ENCODE measurements at places on chromosomes 7 and 10. TPM values are rescaled to one million over a fixed set of nuclear protein-coding genes. Genes with fewer than 3 reads are reported as not detected.

FAM25G gene
- 1.2 TPM for total RNA-seq

CRYGN gene
- total RNA-seq: 1.2 TPM

MALSU1 gene
- 42.3 TPM for total RNA-seq

AKR1D1 gene
- total RNA-seq: 0.05 TPM

ASB10 gene
- not detected for total RNA-seq

TMEM176B gene
- 23.4 TPM for total RNA-seq

CYP3A5 gene
- total RNA-seq: 2.1 TPM

GJD4 gene
- total RNA-seq: 0.09 TPM

UNC5B gene
- 4.2 TPM for total RNA-seq

GBF1 gene
- 9.6 TPM for total RNA-seq

TAS2R41 gene
- total RNA-seq: 0.24 TPM

PSMA2 gene
- 208 TPM for total RNA-seq

ASB15 gene
- total RNA-seq: not detected

Measured in thymus (tissue), 14 donors.